ENCODE measurements at places on chromosomes 7 and 10.

GRCh38 chr10:71324743-71325142 is 5.7 kb downstream of the SLC29A3 start:
- no peak for DNase-seq

DNA sequence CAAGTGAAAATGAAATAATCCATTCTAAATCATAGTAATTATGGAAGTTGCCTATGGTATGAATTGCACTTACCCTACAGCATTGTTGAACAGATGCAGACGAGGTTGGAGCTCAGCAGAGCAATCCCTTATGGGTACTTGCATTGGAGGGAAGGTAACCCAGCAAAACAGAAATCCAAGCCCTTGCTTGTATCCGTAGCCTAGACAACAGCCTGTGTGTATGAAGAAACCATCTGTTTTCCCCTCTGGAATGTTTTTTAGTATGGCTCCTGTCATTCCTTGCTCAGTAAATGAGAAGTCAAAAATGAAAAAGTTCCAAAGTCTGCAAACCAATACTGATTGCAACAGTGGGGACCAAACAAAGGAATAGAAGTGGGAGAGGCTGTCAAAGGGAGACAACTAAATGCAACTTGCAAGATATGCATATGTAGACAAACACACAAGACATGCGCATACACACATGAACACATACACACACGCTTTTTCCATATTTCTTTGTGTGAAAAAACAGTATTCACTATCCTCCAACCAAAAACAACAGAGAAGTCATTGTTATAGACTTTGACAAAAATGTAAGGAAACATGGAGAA is 260.8 kb downstream of the DYNC1I1 start:
- no peak for DNase-seq

DNA sequence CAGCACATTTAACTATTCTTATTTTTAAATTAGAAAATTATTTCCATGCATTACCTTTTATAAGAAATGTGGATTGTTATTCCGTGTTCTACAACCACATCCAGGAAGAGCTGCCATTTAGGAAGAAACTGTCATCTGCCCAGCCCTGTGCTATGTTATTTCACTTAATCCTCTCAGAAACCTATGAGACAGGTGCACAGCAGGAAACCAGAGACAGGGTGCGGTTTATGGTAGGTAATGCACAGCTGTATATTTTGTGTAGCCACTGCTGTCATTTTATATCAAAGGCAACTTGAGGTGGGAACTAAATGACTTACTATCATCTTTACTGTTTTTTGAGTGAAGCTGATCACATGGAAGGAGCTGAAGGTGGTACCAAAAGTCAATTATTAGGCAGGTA is 232.3 kb downstream of the MAGI2 start:
- DNase-seq: no peak

GRCh38 chr7:7607010-7607409 is 33.5 kb upstream of the UMAD1 start:
- no peak for DNase-seq

DNA sequence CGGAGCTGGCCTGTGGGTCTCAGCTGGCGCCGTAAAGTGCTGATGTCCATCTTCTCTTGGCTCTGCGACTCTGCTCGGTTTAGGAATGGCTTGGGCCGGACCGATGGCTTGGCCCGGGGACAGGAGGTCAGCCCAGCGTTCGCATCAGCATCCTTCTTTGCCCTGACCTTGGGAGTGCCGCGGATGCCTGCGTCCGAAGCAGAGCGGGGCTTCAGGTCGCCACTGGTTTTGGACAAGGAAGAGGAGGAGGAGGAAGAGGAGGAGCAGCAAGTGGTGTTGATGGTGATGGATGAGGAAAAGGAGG is 109.3 kb downstream of the NEURL1 start:
- DNase-seq: no peak

DNA sequence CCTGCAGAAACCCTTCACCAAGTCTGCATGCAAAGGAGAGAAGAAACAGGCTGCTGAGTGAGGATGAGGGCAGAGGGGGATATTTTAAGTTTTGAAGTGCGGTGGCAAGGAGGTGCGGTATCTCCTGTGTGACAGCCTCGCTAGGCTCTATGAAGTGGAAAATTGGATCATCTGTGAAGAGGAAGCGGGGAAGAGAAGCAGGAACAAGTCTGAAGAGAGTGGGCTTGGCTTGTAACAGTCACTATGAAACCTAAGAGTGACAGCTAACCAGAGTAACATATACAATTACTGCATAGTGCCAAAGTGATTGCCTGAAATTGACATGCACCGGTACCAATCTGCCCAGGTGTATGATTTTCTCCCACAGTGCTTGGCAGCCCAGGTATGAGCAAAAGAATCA is 287.5 kb upstream of the KLF14 start:
- no peak for DNase-seq

- DNase-seq: no peak
Observed at GRCh38 chr10:113337142-113337541, 215.7 kb upstream of the HABP2 start.

- no peak for DNase-seq
Observed at GRCh38 chr10:27833792-27834191, 88.2 kb upstream of the MKX start.

DNA sequence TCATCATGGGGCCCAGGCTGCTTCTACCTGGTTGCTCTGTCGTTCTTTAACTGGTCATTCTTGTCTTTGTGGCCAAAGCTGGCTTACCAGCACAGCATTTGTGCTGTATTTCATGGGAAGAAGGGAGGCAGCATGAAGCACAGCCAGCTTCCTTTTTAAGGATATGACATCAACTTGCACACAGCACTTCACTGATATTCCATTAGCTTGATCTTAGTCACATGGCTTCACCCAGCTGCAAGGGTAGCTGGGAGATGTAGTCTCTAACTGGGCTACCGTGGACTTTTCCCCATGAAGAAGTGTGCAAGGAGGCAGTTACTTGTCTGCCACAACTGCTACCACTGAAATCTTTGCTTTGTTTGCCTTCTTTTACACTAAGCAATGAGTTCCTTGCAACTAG is 525.2 kb downstream of the LRMDA start:
- DNase-seq: no peak

- no peak for DNase-seq
Observed at GRCh38 chr10:126199221-126199998, 188.9 kb downstream of the ADAM12 start.

- DNase-seq: no peak
Observed at GRCh38 chr7:112124061-112124766, 82.0 kb downstream of the DOCK4 start.

GRCh38 chr7:619368-619840 is 99.8 kb upstream of the PDGFA start:
- DNase-seq: no peak

GRCh38 chr10:19862811-19863515 is 46.7 kb downstream of the PLXDC2 start:
- DNase-seq: no peak

DNA sequence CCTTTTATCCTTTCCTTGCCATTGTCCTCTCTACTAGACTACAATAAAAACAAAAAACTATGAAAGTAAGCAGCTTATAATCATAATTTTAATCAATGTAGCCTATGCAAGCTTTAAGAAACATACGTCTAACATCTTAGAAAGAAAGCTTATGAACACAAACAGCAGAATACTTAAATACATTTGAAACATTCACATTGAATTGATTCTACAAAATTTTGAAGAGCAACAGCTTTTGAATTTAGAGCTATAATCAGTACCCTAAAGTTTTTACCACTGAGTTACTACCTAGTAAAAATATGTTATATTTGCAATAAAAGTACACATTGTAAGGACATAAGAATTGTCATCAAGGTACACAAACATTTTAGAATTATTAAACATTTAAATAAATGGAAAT is 7.2 kb downstream of the MEOX2 start:
- DNase-seq: no peak

- no peak for DNase-seq
Observed at GRCh38 chr7:42639930-42640329, 271.9 kb downstream of the C7orf25 start.

GRCh38 chr7:142864980-142865747 is 10.3 kb downstream of the EPHB6 start:
- DNase-seq: no peak

DNA sequence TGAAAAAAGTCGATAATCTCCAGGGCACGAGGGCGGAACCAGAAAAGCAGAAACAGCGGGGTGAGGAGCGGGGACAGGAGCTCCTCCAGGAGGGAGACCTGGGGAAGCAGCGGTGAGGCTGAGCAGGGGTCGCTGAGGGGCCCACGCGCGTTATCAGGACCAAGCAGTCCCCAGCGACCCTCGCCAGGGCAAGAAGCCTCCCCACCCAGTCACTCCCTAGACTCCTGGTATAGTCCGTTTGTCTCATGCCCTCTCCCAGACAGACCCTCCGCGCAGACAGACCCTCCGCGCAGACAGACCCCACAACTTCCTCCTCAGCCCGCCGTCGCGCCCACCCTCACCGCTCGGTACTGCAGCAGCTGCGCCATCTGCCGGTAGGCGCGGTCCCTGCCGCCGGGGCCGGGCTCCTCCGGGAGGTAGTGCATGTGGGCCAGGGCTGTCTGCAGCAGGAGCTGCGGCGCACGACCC is 6.3 kb downstream of the ATG9B start:
- peak; percentile 76 for DNase-seq

GRCh38 chr7:68269405-68269804 is 1272.8 kb downstream of the TYW1 start:
- no peak for DNase-seq

GRCh38 chr7:29974286-29974685 is 15.3 kb downstream of the SCRN1 start:
- no peak for DNase-seq

DNA sequence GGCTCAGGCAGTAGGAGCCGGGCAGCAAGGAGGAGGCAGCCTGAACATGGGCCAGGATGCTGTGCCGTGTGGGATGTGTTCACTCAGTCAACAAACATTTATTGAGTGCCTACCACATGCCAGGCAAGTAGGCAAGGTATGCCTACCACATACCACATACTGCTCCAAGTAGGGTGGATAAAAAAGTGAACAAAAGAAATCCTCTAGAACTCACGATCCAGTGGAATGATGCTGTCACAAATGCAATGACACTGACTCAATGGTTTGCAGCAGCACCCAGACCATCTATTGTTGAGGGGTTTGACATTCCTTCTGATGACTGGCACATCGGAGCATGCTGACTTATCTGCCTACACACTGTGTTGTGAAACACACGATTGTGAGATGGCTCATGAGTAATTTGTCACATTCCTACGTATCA is 413.5 kb downstream of the NRG3 start:
- DNase-seq: no peak

DNA sequence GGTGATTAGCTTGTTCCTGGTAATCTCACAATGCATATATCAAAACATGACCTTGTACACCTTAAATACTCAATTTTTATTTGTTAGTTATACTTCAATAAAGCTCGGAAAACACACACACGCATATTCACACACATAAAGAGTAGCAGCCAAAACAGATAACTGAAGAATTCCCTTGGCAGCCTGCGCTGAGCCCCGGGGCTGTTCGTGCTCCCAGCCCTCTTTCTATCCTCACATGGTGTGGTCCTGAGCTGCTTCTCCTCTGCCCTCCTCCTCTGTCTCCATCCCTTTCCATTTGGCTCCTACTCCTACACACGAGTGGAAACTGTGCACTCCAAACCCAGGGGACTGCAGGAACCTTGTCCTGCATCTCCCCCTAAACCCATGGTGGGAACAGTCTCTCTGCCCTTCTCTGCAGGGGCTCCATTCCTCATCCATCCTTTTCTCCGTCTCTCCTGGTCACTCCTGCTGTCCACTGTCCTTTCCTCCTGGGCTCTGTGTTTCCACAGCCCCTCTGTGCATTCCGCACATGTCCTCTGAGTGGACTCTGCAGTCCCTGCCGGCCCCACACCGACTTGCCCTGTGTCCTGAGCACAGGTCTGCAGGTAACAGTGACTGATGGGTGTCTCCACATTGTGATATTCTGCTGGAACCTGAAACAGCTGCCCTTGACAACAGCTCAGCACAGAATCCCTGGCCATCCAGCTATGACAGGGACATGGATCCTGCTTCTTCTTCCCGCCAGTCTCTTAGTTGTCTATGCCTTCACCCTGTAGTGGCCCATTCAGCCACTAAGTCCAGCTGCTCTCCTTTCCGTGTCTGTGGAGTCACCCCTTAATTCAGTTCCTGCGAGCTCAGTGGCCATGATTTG is 216.8 kb upstream of the ZNF32 start:
- DNase-seq: no peak

DNA sequence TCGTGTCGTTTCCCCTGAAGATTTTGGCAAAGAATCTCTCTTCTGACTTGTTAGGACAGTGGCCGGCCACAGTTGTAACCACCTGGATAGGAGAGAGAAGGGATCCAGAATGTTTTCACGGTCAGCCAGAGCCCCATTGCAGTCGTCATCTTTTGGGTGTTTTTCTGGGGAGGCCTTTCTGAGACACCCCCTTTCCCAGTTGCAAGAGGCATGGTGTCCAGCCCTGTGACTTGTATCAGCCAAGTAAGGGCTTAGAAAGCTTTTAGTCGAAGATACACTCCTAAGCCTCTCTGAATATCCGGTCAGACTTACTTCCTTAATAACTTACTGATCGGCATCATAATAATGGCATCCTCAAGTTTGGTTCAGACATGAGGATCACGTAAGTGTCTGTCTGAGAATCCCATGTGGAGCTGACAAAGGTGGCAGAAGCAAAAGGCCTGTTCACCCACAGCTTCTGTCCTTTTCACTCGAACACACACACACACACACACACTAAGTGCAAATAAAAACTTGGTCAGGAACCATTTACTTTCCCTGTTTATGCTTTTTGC is 435.7 kb upstream of the GALNT17 start:
- no peak for DNase-seq

- no peak for DNase-seq
Observed at GRCh38 chr10:116880716-116881482, 31.6 kb downstream of the ENO4 start.

DNA sequence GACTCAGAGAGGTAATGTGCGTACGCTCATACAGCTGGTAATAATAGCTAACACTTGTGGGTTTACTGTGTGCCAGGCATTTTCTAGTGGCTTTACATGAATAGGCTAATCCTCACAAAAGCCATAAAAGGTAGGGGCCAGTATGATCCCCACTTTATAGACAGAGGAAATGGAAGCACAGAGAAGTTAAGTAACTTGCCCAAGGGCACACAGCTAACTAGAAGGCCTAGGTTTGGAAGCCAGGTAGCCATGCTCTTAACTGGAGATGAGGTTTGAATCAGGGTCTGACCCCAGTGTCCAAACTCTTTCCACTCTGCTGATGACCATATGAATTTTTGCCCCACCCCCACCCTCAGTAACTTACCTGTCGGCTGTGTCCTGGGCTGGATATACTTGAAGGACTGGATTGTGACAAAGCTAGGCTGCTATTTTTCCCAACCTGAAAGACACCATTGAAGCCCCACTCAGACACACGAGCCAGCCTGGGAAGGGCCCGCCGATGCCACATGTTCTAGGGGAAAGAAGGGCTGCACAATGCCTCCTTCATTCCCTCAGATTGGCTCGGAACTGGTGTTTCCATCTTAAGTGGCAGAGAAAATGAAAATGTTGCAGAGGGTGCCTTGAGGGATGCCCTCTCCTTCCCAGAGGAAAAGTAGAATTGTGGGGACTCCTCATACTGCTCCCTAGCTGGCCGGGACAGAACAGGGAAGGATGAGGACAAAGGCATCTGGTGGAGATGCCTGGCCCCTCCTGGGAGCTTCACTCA is 29.1 kb upstream of the EFCAB10 start:
- no peak for DNase-seq

GRCh38 chr10:93576888-93577287 is 10.4 kb downstream of the FFAR4 start:
- no peak for DNase-seq

- no peak for DNase-seq
Observed at GRCh38 chr10:73019100-73019499, 64.5 kb upstream of the PLA2G12B start.
